ENCODE measurements at places on chromosomes 13 and 19.

- DNase-seq = peak; percentile 46
Measured at GRCh38 chr13:27830010-27830409, 37.7 kb downstream of the GSX1 start.

DNA sequence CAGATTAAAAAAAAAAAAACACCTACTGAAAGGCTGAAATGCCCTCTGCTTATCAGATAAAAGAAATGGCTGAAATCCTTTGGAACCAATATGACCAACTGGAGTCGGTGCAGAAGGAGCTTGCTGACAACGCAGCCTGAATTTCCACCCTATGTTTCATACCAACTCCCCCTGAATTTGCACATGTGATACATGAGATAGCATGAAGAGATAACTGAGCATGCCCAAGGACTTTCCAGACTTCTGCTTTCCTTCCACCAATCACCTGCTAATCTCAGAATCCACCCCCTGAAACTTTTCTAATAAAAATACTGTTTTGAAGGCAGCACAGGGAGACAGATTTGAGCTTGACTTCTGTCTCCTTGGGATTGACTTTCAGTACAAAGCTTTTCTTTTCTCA lies 32.2 kb upstream of the WDFY2 start:
- DNase-seq = no peak

GRCh38 chr19:12610540-12611360 lies at the start of the genes ZNF490 and ZNF791:
ZNF490 (minus strand) TSS chr19:12610813; CDS start chr19:12610680, 133 bp downstream.
ZNF791 (plus strand) TSS chr19:12610920; CDS start chr19:12611080, 160 bp downstream.
- peak; percentile 99 for DNase-seq

DNA sequence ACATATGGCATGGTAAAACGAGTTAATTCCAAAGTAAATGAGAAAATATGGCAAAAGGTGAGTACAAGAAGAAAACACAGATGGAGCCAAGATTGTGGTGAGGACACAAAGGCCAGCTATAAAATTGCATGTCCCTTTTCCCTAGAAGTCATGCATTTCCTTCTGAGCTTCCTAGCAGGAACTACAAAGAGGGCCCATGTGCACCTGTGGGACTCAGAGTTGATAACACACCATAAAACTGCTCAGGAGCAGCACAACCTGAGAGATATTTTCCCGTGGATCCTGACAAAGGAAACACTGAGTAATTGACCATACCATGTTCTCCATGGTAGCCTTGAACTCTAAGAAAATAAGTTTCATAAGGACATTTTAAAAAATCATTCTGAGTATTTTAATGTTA lies 228.3 kb downstream of the DLEU7 start:
- DNase-seq = no peak

DNA sequence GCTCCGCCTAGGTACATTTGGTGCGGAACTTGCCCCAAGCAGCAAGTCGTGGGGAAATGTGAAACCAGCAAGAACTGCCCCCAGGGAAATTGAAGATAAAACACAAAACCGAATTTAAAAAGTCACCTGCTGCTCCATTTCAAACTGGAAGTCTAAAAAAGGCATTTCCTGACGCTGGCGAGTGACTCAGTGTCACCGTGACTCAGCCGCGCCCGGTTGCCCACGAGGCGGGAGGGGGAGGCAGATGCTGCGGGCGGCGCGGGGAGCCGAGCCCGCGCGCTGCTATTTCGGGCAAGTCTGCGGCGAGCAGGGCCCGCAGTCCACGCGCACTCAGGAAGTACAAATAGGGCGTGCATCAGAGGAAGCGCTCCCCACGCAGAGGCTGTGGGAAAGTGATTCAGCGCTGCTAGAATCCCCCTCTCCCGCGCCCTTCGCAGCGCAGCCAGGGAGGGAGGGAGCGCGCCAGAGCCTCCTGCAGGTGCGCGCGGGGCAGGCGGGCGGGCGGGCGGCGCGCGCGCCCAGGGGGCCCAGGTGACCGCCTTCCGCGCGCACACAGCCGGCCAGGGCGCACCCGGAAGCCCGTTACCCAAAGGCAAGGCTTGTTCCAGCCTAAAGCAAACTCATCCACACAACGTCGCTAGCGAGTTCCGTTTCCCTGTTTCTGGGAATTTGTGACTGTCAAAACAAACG lies 168.8 kb downstream of the COL4A1 start:
- peak; percentile 76 for DNase-seq

- no peak for DNase-seq
Measured at GRCh38 chr13:112172641-112173251, 105.8 kb downstream of the SOX1 start.

DNA sequence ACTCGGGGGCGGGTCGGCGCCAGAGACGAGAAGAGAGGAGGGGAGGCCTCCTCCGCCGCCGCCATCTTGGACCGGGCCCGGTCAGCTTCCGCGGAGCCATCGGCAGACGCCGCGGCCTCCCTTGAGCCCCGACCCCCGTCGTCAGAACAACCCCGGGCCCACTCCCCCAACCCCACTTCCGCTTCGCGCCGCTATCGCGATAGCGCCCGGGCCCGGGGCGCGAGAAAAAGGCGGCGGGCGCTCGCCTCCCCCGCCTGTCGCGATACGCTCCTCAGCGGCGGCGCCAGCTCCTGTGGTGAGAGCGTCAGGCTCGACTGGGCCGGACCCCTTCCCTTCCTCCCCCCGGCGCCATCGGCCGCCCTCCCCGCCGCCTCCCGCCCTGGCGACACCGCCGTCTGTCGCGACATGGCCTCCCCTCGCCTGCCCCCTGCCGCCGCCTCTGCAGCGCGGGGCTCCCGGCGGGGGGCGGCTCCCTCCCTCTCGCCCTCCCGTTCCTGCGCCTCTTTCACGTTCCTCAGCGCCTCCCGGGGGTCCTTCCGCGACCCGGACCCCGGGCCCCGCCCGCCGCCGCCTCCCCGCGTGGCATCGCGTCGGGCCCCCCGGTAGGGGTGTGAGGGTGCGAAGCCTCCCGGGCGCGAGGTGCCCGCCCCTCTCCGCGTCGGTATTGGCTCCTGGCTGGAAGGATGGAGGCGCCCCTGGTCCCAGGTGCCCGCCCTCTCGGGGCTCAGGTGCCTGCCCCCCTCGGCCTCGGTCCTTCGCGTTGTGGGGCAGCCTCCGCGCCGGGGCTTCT lies at the start of gene CNOT3:
Gene CNOT3 (plus strand): TSS at position 64 of the 790 bp plus-strand sequence. CDS start 5,217 bp downstream, outside the sequence.
- peak; percentile 43 for DNase-seq

- DNase-seq = no peak
Measured at GRCh38 chr19:46604781-46605355, 3.7 kb downstream of the CALM3 start.

GRCh38 chr13:89363144-89363543 lies 1692.0 kb downstream of the SLITRK5 start:
- DNase-seq = no peak

GRCh38 chr13:65236841-65237418 lies 1993.2 kb downstream of the PCDH9 start:
- no peak for DNase-seq

DNA sequence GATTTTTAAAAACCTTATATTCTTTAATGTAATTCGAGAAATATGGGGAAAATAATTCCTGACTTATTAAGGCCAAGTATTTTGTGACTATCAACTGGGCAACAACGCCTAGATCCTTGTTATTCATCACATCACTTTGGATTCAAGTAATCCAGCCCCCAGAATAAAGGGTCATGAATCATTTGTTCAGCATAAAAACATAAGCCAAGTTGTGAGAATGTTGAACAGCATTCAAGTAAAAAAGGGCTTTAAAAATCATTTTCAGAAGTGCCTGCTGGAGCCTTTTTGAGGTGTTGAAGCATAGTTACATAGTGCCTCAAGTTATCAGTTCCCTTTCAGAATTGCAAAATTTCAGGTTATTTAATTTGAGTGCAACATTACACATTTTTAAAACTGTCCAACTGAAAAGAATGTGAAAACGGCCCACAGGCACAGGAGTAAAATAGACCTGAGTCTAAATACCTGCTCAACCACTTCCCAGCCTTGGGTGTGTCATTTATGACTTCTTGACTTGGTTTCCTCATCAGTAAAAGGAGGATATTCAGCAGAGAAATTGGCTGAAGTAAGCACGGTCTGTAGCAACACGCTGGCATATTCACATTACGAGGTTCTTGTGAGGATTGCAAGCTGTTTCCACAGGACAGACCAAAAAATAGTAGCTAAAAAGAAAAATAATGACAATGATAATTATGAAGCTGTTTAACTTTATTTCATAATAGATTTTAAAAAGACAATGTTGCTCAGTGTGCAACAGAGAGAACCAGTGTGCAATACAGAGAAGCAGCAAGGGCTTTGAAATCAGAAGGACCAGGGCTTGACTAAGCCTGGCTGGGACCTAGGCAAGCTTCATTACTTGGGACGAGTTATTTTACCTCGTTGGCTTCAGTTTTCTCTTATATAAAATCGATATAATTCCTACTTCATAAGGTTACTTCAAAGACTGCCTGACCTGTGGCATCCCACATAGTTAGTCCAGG lies 56.6 kb downstream of the MBNL2 start:
- no peak for DNase-seq

DNA sequence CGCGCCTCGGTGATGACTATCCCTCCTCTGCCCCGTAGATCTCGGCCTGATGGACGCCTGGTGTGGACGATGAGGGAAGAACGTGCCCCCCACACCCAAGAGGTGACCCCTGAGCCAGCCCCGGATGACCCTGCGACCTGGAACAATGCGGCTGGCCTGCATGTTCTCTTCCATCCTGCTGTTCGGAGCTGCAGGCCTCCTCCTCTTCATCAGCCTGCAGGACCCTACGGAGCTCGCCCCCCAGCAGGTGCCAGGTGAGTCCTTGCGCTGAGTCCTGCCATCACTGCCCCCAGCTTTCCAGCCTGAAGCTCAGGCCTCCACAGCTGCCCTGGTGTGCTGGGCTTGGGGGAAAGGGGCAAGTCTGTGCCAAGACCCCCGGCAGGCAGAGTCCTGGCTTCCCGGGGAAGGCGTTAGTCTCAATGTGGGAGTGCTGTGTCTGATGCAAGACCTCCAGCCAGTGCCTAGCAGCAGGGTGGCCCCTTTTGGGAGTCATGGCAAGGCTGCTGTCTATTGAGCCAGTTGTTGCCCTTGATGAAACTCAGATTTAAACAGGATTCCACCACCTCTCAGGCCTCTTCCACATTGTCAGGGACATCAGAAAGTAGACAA lies 67.5 kb downstream of the CHST8 start:
- DNase-seq = no peak

GRCh38 chr13:74316547-74316946 lies 182.3 kb upstream of the KLF12 start:
- no peak for DNase-seq

GRCh38 chr13:36158611-36159010 lies 27.4 kb upstream of the DCLK1 start:
- no peak for DNase-seq

DNA sequence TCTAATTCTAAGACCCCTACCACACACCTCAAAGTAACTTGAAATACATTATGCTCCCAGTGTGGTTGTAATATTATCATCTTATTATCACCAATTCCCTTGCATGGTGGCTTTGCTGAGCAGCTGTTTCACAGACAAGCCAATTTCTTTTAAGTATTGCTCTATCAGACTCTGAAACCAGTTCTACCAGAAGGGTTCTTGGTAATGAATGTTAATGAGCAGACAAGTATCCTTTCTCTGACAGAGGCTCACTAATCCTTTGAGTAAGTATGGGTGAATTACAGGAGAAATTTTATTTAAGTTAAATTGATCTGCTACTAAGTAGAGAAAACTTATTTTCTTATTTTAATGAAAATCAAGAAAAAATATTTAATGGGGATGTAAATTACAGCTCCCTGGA lies 326.0 kb downstream of the GPC6 start:
- DNase-seq = no peak

DNA sequence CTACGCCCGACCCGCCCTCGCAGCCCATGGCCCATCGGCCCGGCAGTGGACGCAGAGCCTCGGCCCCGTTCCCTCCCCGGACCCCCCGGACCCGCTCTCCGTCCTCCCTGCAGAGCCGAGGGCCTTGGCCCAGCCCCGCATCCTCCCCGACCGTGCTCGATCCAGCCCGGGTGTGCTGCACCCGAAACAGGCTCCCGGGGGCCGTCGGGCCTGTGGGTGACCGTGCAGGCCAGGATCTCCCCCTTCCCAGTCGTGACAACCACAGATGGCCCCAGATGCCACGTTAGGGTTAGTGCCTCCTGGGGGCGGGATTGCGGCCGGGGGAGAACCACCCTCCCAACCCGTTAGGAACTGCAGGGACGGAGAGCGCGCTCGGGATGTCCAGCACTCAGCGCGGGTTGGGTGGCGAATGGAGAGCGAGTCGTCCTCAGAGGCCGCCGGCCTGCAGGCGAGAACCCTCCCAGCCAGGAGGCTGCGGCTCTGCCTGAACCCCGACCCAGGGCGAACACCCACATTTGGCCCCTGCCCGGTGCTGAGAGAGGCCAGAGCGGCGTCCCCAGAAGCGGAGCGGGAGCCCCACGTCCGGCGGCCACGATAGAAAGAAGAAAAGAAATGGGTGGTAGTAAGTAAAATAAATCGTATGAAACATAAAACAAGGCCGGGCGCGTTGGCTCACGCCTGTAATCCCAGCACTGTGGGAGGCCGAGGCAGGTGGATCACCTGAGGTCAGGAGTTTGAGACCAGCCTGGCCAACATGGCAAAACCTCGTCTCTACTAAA lies 6.7 kb upstream of the MADCAM1 start:
- DNase-seq = peak; percentile 42

DNA sequence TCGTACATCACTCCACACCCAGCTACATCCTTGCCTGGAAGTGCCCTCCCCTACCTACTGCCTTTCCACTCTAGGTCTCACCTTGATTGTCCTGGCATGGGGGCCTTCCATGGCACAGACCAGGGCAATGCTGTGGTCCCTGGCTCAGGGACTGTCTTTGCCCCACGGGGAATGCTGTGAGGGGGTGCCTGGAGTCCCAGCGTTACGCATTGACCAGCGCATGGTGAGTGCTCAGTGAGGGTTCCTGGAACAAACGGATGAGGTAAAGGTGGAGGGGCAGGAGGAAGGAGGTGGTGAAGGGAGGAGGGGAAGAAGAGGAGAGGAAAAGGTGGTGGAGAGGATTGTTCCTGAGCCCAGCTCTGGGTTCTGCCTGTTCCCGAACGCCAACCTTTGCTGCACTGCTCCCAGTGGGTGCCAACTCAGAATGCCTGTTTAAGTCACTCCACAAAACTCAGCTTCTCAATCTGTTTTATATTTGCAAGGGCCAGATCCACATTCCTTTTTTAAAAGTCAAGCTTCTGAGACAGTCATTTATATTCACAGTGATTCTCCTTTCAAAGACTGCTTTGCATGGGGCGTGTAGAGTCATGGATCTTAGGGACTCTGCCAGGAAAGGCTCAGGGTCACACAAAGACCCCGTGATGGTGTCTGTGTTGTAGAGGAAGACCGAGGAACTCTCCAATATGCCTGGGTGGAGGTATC lies 40.8 kb downstream of the CHST8 start:
- no peak for DNase-seq
